ENCODE measurements at places on chromosomes 7 and 10.

- DNase-seq, result no peak
Observed at GRCh38 chr7:100029596-100029995, 14.2 kb downstream of the ZKSCAN1 start.

DNA sequence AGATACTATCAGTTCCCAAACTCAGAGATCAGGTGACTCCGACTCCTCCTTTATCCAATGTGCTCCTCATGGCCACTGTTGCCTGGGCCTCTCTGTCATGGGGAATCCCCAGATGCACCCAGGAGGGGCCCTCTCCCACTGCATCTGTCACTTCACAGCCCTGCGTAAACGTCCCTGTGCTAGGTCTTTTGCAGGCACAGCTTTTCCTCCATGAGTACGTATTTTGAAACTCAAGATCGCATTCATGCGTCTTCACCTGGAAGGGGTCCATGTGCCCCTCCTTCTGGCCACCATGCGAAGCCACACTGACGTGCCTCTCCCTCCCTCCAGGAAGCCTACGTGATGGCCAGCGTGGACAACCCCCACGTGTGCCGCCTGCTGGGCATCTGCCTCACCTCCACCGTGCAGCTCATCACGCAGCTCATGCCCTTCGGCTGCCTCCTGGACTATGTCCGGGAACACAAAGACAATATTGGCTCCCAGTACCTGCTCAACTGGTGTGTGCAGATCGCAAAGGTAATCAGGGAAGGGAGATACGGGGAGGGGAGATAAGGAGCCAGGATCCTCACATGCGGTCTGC, 162.2 kb downstream of the EGFR start:
- DNase-seq, result no peak

DNA sequence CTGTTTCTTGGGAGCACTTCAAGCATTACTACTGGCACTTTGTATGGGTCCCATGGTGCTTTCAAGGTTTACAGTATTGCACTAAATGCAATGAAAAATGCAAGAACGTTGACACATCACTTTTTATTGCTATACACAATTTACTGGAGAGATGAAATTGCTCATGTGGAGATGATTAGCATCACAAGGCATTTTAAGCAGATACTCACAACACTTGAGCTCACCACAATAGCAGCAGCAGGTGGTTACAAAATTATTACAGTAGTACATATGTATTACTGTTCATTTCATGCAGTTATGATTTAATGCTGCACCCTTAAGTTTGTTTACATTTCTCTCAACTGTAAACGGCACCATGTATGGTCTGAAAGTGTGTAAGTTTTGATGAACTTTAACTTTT, 537.7 kb downstream of the GRM8 start:
- no peak for DNase-seq

DNA sequence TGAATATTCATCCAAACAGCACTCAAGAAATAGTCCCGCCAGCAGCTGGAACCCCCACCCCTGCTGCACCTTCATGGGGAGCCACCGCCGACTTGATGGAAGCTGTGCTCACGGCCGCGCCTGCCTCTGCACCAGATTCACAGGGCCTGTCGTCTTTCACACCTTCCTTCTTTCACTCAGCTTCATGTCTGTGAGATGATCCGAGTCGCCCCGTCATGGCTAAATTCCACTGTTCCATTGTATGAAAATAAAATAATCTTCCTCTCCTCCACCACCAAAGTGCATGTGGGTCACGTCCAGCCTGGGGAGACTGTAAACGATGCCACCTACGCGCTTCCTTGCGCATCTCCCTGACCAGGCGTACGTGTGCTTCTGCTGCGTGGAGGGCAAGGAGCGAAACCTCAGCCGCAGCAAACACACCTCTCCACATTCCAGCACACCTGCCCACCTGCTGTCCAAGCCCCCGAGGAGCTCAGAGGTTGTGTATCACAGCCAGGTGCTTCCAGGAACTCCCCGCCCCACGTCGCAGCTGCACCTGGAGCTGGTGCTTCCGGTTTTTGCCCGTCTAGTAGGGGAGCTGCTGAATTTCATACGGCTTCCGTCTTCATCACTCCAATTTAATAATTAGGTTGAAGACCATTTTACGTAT, 137.0 kb downstream of the PTPRN2 start:
- no peak for DNase-seq

DNA sequence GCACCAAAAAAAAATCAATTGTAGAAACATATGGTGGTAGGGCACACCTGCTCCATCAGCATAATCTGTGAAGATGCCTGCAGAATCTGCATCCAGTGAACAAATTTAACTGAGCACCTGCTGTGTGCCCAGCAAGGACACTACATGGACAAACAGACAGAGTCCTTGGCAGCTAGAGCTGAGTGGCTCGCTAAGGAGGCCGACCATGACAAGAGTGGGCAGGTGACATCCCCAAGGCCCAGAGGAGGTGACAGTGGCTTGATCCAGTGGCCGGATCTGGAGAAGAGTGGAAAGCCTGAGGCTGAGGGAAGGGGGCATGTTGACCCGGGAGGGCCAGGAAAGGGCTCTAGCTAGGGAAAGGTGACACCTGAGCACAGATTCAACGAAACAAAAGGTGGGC, 68.1 kb downstream of the MAD1L1 start:
- DNase-seq, result no peak

Measured in fibroblast of upper back skin (primary cell).